Naive thymus-derived CD4-positive, alpha-beta T cell (primary cell): ENCODE measurements at places on chromosomes 6 and 20.

DNA sequence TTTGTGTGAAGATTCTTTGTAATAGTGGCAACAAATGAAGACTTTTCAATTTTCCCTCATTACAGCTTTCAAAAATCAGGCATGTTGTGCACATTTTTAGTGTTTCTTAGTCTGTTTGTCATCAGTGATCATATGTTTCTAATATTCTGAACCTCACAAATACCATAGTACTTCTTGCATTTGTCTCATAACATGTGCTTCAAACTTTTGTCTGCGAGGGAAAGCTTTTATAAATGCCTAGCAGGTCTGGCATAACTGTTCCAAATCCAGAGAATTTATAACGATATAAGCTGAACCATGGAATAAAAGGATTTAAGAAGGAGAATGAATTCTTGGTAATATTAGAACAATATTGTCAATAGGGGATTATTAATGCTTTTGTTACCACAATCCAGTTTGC, 670.2 kb downstream of the RFPL4B start:
- H3K27ac ChIP-seq: no peak overlapping the region
- no peak overlapping the region for H3K4me3 ChIP-seq
- no peaks in the 10 kb centered on the region for H3K27me3 ChIP-seq
- no peaks in the 10 kb centered on the region for H3K36me3 ChIP-seq
- H3K4me1 ChIP-seq: no peaks in the 10 kb centered on the region

- DNase-seq: no peak
- no peak overlapping the region for H3K4me3 ChIP-seq
- no peaks in the 10 kb centered on the region for H3K36me3 ChIP-seq
- no peak overlapping the region for H3K27ac ChIP-seq
- no peaks in the 10 kb centered on the region for H3K4me1 ChIP-seq
- no peaks in the 10 kb centered on the region for H3K27me3 ChIP-seq
These were observed 305.3 kb upstream of the RGS17 start for GRCh38 chr6:153436351-153436750.

DNA sequence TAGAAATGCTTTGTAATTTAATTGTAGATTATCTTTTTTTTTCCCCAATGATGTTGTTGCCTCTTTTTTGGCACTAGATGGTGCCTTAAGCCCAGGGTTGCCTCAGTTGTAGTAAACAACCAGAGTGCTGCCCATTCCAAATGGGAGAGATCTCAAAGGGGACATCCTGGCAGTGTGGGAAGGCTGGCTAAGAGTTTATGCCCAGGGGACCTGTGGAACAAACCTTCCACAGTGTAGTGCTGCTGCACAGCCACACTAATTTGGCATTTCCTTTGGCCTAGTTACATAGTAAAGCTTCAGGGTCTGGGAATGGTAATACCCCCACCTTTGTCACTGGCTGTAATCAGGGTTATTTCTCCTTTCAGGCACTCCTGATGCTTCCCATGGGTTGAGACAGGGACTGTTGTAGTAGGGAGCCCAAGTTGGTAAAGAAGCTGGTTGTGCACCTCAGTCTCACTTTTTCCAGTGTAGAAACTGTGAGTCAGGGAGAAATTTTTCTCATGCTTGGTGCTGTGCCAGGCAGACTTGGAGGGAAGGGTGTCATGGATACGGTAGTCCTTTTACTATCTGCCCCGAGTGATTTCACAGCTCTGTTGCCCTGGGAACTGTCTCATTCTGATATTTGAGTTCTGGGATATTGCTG, 177.8 kb upstream of the ECI2 start:
- no peak overlapping the region for H3K4me3 ChIP-seq
- DNase-seq: no peak
- no peaks in the 10 kb centered on the region for H3K27me3 ChIP-seq
- H3K4me1 ChIP-seq: no peaks in the 10 kb centered on the region
- no peak overlapping the region for H3K27ac ChIP-seq

- H3K27me3 ChIP-seq: no peaks in the 10 kb centered on the region
- no peak overlapping the region for H3K4me3 ChIP-seq
- H3K36me3 ChIP-seq: no peaks in the 10 kb centered on the region
- no peak for DNase-seq
- no peak overlapping the region for H3K27ac ChIP-seq
- no peaks in the 10 kb centered on the region for H3K4me1 ChIP-seq
These were observed 36.3 kb downstream of the RNF146 start for GRCh38 chr6:127302728-127303660.

DNA sequence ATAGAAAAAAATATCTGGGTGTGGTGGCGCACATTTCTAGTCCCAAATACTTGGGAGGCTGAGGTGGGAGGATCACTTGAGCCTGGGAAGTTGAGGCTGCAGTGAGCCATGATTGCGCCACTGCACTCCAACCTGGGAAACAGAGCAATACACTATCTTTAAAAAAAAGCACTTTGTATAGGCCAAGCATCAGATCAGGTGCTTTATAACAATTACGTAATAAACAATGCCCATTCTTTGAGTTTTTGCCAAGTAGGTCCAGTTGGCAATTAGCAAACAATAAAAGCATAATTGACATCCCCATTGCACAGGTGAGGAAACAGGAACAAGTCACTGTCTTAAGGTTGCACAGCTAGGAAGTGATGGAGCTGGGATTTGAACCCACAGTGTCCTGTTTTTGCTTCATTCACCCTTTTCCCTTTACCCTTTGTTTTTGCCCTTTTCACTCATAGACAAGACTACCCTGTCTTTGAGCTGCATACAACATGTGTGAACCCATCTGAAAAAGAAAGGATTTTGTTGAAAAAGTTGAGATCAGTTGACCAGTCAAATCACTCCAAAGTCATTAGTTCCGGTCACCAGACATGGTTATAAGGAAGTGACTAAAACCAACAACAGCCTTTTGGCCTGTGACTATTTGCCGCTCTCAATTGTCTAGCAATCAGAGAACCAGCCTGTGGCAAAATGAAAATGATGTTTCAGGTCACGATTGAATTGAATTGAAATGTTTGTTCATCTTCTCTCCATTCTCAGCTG, 303.6 kb downstream of the TFAP2C start:
- H3K4me1 ChIP-seq: no peaks in the 10 kb centered on the region
- no peak overlapping the region for H3K27ac ChIP-seq
- no peak for DNase-seq
- no peak overlapping the region for H3K4me3 ChIP-seq

GRCh38 chr6:84280030-84280429, 52.6 kb upstream of the CEP162 start:
- H3K27ac ChIP-seq: no peak overlapping the region
- no peak for DNase-seq
- no peaks in the 10 kb centered on the region for H3K4me1 ChIP-seq
- H3K36me3 ChIP-seq: no peaks in the 10 kb centered on the region
- H3K4me3 ChIP-seq: no peak overlapping the region
